ENCODE measurements at places on chromosomes 5 and 9.

DNA sequence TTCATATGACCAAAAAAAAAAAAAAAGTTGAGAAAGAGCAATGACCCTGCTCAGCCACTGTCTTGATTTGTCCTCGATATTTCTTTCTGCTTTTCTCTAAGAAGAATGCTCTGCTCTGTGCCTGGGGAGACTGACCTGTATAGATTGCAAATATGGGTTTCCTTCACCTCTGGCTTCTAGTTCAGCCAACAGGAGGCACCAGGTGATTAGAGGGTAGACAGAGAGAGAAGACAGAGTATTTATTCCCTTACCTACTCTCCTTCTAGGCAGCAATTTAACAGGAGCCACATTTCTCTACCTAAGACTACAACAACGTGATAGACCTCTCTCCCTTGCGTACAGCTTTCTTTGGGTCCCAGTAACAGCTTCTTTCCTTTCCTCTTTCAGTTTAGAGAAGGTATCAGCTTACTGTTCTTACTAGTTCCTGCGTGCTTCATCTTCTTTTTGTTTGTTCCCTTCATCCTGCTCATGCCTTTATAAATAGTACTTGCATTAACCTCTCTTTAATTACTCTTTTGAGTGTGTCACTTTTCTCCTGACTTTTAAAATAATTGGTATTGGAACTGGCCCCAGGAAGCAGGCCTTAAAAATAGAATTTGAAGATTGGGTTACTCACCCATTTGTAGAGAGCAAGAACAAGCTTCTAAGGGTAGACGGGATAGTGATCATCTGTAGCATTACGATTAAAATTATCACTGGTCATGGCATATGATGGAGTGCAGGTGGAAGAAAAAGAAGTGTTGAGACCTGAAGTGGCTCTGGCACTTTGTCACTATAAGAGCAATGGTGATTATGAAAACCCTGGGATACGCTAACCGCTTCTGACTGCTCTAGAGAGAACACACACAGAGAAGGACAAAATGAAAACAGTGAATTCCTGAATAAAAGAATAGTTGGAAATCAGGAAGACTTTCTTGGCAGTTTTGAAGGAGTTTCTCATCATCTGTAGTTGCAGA lies 161.2 kb upstream of the FSTL4 start:
- no peak for DNase-seq

GRCh38 chr9:78325343-78325742 lies 28.4 kb downstream of the PSAT1 start:
- no peak for DNase-seq

GRCh38 chr5:61916621-61917620 lies 389.1 kb upstream of the KIF2A start:
- no peak for DNase-seq

DNA sequence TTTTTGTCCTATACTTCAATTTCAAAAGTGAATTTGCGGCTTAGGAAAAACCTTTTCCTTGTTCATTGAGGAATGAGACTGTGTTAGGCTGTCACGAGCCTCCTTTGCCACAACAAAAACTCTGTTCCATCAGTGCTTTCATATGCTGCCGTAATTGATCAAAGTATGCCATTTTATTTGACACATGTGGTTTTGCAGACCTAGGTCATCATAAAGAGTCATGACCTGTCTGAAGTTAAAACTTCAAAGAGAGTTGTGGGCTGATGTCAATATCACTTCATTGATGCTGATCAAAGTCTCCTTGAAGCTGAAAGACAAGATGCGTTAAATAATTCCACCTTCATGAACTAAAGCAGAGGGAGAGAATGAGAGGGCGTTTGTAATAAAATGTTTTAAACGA lies 55.5 kb downstream of the SYK start:
- DNase-seq, result no peak

GRCh38 chr9:129146441-129146941 lies 31.6 kb downstream of the IER5L start:
- DNase-seq, result no peak

DNA sequence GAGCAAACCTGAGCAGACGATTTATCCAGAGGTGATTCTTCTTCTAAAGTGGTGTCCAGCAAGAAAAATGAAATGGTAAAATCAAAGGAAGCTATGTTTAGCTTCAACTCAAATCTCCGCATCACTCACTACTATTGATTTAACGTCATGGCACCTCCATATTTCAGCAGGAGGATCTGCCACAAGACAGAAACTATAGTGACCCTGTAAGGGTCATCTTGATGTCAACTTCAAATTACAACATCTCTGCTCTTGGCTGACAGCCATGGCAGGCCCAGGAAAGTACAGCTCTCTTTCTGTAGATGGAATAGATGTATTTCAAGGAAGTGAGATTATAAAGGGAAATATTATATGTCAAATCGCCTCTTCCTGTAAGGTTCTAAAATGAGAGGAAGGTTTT lies 10.1 kb upstream of the EFNA5 start:
- DNase-seq, result no peak

DNA sequence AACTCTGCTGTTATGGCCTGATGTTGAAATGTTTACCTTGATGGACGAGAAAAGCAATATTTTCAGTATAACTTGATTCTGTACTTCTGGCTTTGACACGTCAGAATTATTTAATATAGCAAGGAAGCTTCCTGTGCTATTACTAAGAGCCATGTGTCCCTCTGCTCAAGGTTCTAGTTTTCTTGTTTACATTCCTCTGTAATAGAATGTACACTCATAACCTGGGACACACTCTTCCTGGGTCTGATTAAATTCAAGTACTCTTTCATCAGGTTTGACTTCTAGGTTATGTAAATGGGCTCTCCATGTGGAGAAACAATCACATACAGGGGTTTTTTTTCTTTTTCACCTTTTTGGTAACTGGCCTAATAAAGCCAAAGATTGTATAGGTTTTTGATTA lies 33.1 kb downstream of the GTF3C4 start:
- DNase-seq, result peak; percentile 4
